ENCODE measurements at places on chromosomes 13 and 19.

- no peak for DNase-seq
Observed at GRCh38 chr19:47005873-47006272, 13.8 kb upstream of the NPAS1 start.

DNA sequence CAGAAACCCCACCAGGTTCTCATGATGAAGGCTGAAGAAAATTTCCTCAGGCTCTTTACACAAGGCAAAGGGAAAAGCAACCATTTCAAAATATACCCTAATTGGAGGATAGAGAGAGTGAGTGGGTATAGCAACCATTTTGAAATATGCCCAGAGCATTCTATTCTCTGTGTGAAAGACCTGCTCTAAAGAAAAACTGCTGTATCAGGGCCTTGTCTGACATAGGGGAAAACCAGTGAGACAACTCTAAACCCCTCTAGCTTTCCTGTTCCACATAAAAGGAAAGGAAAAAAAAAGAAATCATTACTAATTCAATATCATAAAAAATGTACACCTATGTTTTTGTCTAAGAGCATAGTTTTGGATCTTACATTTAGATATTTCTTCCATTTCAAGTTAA is 42.3 kb downstream of the TPTE2 start:
- no peak for DNase-seq

DNA sequence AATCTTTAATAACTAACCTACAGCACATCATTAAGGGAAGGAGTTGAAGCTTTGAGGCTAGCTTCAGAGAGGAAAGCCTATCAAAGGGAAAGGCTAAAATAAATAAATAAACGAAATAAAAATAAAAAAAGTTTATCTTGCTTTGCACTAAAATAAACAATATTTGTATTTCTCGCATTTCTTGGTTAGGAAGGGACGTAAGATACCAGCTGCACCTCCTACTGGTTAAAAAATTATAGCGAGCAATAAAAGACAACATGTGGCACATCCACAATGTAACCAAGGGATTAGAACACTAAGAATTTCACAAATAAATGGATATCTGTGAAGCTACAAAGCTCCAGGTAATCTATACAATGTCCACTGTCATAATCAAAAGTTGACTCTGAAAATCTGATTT is 194.5 kb downstream of the DACH1 start:
- DNase-seq, result no peak

DNA sequence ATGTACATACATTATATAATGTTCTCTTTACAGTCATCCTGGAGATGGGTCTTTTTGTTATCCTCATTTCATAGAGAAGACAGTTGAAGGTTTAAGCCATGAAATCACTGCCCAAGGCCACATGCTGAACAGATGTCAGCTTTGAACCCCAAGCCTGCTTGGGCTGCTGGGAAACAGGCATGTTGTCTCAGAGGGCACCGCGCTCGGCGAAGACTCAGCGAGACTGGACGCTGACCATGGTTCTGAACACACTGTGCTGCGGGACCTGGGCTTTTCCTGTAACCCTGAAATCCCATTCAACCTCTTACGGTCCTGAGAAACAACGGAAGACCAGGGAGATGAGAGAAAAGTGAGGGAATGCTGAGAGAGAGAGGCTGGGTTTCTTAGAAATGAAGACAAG is 27.3 kb downstream of the LRFN3 start:
- DNase-seq, result no peak

DNA sequence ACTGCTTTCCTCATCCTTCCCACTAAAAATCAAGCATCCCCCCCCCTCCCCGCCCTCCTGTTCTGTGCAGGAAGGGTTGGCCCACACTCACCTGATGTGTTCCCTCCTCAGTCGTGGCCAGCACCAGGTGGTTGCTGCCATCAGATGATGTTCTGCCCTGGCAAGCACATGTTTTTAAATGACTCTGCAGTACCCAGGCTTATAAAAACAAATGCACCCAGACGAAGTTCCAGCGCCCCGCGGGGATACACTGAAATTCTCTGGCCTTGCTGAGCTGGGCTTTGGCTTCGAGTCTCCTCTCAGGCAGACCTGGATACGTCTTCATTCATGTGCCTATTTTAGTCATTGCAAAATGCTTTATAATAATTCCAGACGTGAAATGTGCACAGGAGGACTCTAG is 316.3 kb downstream of the DLEU7 start:
- no peak for DNase-seq

Measured in activated naive CD4-positive, alpha-beta T cell (primary cell).